ENCODE measurements at places on chromosomes 7 and 10.

- DNase-seq = no peak
Observed at GRCh38 chr7:6231184-6231583, 41.2 kb downstream of the CYTH3 start.

- DNase-seq = no peak
Observed at GRCh38 chr7:132276234-132276630, 300.0 kb downstream of the PLXNA4 start.

DNA sequence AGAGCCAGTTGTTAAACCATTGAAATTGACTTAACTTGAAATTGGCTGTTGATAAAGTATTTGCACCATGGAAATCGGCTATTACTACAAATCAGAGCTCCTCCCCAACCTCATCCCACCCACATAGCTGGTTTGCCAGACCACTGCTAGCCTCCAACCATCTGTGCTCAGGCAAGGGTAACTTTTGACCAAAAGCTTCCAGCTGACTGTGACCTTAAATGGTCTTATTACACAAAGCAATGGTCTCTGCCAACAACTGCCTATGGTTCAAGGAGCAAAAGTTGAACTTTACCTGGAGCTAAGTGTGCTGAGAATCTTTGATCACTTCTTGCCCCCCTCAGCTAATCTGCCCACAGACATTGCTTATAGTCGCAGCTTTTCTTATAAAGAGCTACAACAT lies 48.5 kb upstream of the ADRB1 start:
- no peak for DNase-seq

DNA sequence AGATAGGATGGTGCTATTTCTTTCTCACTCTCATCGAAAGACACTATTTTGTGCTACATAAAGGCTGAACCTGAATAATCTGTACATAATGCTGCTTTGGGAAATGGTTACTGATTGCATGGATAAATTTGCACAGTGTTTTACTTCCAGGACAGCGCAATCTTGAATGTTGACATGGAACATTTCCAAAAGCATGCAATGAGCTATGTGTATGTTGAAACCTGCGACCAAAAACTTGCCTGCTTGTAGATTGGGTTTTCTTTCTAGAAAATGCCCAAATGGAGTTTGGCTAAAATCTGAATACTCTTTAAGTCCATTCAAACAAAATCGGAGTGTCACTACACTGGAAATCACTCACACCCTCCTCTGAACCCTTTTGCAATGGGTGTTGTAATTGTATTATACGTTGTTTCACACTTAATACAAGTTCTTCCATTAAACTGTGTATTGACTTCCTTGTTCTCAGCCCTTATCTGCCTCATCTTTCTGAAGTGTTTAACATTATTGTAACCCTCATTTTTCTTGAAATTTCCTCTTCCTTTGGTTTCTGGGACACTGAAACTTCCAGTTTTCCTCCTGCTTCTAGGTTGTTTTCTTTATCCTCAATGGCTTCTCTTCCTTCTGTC lies 73.7 kb upstream of the CAPZA2 start:
- no peak for DNase-seq

GRCh38 chr10:47458466-47459154 lies 25.3 kb downstream of the ANXA8 start:
- no peak for DNase-seq

GRCh38 chr10:101566333-101567164 lies 21.5 kb downstream of the POLL start:
- DNase-seq = no peak

DNA sequence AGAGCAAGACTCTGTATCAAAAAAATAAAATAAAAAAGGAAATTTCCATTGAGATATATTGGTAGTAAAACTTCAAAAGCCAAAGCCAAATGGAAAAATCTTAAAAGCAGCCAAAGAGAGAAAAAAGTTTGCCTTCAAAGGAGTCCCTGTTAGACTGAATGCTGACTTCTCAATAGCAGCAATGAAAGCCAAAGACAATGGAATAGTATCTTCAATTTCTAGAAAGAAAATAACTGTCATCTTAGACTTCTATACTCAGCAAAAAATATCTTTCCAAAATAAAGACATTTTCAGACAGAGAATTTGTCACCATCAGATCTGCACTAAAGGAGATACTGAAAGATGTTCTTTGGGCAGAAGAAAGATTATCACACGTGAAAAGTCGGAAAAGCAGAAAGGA lies 14.3 kb upstream of the OIT3 start:
- no peak for DNase-seq

DNA sequence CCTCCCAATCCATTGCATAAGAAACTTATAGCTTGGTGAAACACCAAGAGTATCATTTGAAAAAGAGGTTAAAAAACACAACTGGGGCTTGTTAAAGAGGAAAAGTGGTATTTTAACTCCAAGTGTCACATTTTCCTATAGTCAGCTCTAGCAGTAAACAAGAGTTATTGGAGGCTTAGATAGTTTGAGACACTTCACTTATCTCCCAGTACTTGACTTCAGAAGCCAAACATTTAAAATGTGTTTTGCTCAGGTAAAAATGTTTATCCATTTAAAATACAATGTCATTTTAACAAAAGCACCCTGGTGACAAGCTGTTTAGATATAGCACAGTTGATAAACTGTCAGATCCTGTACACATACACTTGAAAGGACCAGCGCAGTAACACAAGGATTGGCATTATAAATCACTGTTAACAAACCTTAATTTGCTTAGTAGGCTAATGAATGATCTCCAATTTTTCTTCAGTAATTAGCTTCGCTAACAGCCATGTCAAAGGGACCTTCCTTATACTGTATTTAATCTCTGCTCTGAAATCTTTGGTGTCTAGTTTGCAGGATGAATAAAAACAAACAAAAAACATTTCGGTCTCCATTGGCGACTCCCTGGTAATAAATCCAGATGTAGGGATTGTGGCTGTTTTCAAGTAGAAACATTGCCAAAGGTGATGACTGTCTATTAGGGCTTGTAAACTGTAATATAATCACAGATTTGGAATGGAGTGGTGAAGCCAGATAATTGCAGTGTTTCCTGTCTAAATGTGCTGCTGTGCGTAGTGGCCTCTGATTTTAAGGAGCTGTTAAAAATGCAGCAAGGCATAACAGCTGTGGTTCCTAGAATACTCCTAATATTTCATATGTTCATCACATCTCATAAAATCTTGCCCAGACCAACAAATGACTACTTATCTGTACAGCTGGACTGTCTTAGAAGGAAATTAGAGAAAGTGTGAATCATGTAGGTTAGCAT lies 545.1 kb downstream of the AUTS2 start:
- DNase-seq = no peak

DNA sequence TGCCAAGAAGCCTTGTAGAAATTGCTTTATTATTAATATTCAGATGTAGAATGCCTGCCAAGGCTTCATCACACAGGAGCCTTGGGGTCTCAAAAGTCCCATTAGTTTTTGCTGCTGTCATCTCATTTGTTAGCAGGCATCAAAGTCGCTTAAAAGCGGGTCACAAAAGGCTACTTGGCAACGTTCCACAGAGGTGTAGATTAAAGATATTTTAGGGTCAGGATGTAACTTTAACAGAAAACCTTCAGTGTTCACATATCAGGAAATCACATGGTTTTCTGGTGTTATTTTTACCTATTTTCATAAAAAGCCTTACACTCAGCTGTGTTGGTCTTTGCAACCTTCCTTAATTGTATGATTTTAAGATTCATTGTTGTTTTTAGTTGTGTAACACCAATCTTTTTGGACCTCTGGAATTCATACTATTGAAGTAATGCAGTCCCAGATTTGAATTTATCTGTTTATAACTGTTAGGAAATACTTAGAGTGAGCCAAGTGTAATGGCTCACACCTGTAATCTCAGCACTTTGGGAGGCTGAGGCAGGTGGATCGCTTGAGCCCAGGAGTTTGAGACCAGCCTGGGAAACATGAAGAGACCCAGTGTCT lies 65.3 kb downstream of the TET1 start:
- no peak for DNase-seq

DNA sequence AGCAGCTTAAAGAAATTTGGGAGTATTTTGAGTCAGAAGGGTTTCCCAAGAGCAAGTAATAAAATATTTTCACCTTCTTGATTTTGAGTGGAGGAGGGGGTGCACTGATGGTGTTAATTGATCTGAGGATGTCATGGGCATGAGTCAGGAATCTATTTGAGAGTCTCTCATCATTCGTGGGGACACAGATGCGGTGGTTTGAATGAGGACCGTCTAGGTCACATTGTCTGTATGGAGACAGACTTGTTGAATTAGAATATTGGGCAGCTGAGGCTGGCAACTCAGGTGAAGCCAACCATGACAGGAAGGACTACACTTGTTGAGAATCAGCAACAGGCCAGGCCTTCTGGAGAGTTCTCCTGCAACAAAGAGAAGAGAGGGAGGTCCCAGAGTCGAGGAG lies 127.0 kb downstream of the INSYN2A start:
- DNase-seq = no peak

DNA sequence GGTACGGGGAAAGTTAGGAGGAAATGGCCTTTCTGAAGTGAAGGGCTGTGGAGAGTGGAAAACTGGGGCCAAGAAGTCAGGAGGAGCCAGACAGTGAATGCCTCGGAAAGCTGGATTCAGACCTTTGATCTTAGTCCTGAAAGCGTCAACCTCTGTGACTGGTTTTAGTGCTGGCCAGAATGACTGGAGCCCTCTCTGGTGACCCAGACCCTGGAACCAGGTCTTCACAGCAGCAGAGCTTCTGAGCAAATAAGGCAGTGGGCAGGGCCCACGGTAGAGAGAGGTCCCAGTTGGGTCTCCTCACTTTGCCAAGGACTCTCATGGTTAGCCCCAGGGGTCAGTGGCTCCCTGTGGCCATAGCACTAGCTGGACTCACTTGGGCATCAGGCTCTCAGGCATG lies 157.7 kb upstream of the EEPD1 start:
- DNase-seq = no peak
